Temporal lobe (tissue), 4 donors: ENCODE measurements at places on chromosomes 7 and 10. TPM values are rescaled to one million over a fixed set of nuclear protein-coding genes. Genes with fewer than 3 reads are reported as not detected.

The SLC18A3 gene
- not detected for total RNA-seq

The TDRD1 gene
- 0.25 TPM for total RNA-seq

The CC2D2B gene
- total RNA-seq = 0.98 TPM

The BPGM gene
- total RNA-seq = 23.4 TPM

The SLC26A5 gene
- not detected for total RNA-seq

The IFIT3 gene
- 4.4 TPM for total RNA-seq

The INHBA gene
- 7.9 TPM for total RNA-seq

The MYH16 gene
- not detected for total RNA-seq

The FOXI2 gene
- total RNA-seq = not detected

The SLC26A3 gene
- not detected for total RNA-seq

The HECTD2 gene
- total RNA-seq = 44.0 TPM

The SPDYE5 gene
- not detected for total RNA-seq

The RAB18 gene
- 78.4 TPM for total RNA-seq

The AMZ1 gene
- 1.5 TPM for total RNA-seq
